ENCODE measurements at places on chromosomes 7 and 10.

DNA sequence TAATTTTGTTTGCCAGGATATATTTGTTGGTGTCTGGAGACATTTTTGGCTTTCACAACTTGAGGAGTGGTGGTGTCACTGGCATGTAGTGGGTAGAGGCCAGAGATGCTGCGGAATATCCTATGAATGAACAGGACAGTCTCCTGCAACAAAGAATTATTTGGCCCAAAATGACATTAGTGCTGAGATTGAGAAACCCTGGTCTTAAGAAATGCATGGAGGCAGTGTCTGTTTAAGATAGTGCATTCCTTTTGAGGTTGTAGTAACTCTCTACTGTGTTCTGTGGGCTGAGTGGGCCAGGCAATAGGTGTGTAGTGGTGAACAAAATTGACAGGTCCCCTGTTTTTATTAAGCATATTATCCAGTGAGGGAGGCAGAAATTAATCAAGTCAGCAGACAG lies 165.5 kb downstream of the CDK14 start:
- H3K36me3 ChIP-seq, result no peaks in the 10 kb centered on the region
- no peaks in the 10 kb centered on the region for H3K4me1 ChIP-seq
- no peaks in the 10 kb centered on the region for H3K27me3 ChIP-seq
- no peak for DNase-seq
- H3K4me3 ChIP-seq, result no peak overlapping the region

DNA sequence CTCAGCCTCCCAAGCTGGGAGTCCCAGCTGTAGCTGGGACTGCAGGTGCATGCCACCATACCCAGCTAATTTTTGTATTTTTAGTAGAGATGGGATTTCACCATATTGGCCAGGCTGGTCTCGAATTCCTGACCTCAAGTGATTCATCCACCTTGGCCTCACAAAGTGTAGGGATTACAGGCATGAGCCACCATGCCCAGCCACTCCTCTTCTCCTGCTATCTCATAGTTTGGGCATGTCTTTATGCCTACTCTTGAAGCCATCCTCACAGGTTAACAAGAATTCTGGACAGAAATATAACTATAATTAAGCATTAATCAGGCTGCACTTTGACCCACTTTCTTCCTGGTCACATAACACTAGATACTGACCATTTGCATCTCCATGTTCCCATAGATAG lies 28.6 kb upstream of the C10orf67 start:
- H3K4me1 ChIP-seq, result peaks cover 5% of the 10 kb centered on the region
- DNase-seq, result no peak
- H3K27ac ChIP-seq, result no peak overlapping the region
- H3K36me3 ChIP-seq, result no peaks in the 10 kb centered on the region
- no peak overlapping the region for H3K4me3 ChIP-seq

DNA sequence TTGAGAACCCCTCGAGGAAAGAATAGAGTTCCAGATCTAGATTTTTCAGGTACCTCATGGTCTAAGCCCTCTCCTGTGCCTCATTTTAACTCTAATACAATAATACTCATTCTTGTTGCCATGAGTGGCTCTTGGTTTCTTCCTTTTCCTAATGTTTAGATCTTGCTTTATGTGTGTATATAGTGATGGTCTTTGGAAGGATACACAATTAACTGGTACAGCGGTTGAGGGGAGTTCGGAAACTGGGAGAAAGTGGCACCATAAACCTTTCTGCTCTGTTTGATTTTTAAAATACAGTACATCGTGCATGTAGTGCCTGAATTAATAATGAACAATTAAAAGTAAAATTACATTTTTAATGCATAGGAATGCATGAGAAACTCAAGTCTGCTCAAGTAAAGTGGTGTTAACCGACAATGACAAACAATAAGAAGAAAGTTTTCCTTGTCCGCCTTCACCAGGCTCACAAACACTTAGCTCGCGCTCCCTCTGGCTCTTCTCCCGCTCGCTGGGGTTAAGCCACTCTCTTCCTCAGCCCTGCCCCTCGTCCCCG lies 386 bp upstream of the EIF4EBP2 start:
- peak overlapping the region; percentile 99 for H3K27ac ChIP-seq
- DNase-seq, result no peak
- peaks cover 33% of the 10 kb centered on the region for H3K4me1 ChIP-seq
- no peaks in the 10 kb centered on the region for H3K36me3 ChIP-seq
- peak overlapping the region; percentile 94 for H3K4me3 ChIP-seq

- H3K36me3 ChIP-seq, result no peaks in the 10 kb centered on the region
- no peak overlapping the region for H3K27ac ChIP-seq
- H3K27me3 ChIP-seq, result no peaks in the 10 kb centered on the region
- peaks cover 4% of the 10 kb centered on the region for H3K4me1 ChIP-seq
- no peak for DNase-seq
Measured at GRCh38 chr7:15720849-15721471, 34.5 kb upstream of the MEOX2 start.

GRCh38 chr7:41097501-41097900 lies 605.4 kb downstream of the INHBA start:
- H3K4me3 ChIP-seq, result no peak overlapping the region
- H3K4me1 ChIP-seq, result no peaks in the 10 kb centered on the region
- H3K27me3 ChIP-seq, result no peaks in the 10 kb centered on the region
- DNase-seq, result no peak
